ENCODE measurements at places on chromosomes 12 and 14. TPM values are rescaled to one million over a fixed set of nuclear protein-coding genes. Genes with fewer than 3 reads are reported as not detected.

GRCh38 chr14:68788275-68788995 lies 4.4 kb downstream of the ZFP36L1 start:
- DNase-seq, result no peak

GRCh38 chr14:52111583-52111982 lies 42.7 kb upstream of the NID2 start:
- no peak for DNase-seq

DNA sequence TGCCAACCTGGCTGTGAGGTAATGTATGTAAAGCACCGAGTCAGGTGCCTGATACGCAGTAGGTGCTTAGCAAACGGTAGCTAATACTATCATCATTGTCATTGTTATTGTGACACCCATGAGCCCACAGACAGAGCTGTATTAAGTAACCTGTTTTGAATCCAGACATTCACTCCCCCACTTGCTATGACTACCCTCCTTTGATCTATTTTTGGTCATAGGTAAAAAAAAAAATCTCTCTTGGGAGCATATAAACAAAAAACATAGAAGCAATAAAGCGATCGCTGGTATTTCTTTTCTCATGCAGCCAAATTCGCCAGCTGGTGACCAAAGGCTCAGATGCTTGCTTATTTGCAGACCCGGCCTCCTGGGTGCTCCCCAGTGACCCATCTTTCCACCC lies 330.2 kb downstream of the DPF3 start:
- DNase-seq, result no peak

DNA sequence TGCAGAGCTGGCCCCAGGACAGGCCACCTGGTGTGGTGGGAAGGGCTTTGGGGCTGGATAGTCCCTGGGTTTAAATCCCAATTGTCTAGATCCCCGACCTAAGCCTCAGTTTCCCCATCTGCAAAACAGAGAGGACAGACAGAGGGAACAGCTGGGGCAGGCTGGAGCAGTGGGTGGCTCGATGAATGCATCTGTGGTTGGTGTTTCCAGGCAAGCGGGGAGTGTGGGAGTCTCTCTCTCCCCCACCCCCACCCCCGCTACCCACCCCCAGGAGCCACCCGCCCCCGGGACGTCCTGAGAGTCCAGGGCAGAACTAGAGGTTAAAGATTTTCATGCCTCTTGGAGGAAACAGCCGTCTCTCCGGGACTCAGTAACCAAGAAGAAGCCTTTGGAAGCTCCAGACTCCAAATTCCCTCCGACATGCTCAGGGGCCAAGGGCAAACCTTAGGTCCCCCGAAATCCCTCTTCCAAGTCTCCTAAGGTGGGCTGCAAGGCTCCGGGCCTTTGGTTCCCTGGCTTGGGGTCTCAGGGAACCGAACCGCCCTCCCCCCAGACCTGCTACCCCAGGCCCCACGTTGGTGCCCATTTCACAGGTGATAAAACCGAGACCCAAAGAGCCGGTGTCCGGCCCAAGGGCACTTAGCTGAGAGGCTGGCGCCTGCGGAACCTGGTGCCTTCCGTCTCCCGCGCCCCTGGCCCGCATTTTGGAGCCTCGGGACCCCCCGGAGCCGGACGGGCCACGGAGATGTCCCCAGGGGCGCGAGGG lies 474 bp downstream of the TRPV4 start:
- no peak for DNase-seq

GRCh38 chr14:68548194-68549076 lies 244.4 kb downstream of the ZFP36L1 start:
- no peak for DNase-seq

GRCh38 chr12:55788546-55788945 lies 29.0 kb downstream of the SARNP start:
- DNase-seq, result no peak

DNA sequence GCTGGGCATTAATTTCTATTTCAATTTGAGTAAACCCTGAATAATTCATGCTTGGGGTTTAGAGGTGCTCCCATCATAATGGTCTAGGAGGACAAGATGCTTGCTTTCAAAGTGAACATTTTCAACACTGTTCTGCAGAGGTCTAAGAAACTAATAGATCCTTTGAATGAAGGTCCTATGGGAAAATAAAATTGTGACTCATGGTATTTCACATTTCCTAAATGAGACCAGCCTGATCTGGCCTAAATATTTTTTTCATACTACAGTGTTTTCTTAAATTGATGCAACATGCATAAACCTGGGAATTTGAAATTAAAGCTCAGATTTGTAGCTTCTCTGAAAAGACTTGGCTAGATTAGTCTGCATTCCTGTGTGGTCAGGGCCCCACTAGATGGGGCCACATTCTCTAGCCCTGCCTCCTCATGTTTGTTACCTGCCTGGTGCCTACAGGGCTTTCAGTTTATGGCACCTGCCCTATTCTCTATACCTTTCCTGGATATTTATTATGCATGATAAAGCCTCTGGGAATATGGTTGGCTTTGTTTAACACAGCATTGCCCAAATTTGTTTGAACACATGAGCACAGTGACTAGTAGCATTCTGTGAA lies 112.7 kb downstream of the METTL25 start:
- no peak for DNase-seq

GRCh38 chr12:118465706-118466105 lies 89.4 kb downstream of the SUDS3 start:
- DNase-seq, result no peak

DNA sequence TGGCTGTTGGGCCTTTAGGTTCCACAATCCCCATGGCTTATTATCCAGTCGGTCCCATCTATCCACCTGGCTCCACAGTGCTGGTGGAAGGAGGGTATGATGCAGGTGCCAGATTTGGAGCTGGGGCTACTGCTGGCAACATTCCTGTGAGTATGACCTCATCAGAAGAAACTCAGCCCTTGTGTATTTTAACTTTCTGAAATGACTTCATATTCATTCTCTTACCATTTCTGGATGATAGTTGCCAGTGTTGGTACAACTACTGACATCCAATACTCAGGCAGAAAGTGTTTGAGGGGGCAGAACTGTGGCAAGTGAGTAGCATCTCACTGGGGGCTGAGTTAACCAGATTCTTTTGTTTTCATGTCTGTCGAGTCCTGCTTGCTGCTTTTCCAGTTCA lies 2.3 kb downstream of the DAZAP2 start:
- DNase-seq, result no peak

TTC6 gene
- not detected for total RNA-seq

- DNase-seq, result no peak
Measured at GRCh38 chr14:85172290-85172689, 357.7 kb upstream of the FLRT2 start.

GRCh38 chr12:32158525-32158924 lies 51.9 kb downstream of the BICD1 start:
- DNase-seq, result no peak

Measured in activated T-helper 1 cell treated with anti-CD3 and anti-CD28 coated beads, Interleukin-12 subunit alpha, Interleukin-12 subunit beta, Interleukin-2, Interleukin-4 antibody, amounts not matched to agents 30 ng/mL and 10 ng/mL and 1 ng/mL, durations not matched to agents 14 hours and 24 hours and 36 hours (primary cell).